D341Med (cell line): ENCODE measurements at places on chromosomes 4 and X.

- no peak for DNase-seq
Observed at GRCh38 chr4:107951551-107951950, 20.2 kb downstream of the CYP2U1 start.

DNA sequence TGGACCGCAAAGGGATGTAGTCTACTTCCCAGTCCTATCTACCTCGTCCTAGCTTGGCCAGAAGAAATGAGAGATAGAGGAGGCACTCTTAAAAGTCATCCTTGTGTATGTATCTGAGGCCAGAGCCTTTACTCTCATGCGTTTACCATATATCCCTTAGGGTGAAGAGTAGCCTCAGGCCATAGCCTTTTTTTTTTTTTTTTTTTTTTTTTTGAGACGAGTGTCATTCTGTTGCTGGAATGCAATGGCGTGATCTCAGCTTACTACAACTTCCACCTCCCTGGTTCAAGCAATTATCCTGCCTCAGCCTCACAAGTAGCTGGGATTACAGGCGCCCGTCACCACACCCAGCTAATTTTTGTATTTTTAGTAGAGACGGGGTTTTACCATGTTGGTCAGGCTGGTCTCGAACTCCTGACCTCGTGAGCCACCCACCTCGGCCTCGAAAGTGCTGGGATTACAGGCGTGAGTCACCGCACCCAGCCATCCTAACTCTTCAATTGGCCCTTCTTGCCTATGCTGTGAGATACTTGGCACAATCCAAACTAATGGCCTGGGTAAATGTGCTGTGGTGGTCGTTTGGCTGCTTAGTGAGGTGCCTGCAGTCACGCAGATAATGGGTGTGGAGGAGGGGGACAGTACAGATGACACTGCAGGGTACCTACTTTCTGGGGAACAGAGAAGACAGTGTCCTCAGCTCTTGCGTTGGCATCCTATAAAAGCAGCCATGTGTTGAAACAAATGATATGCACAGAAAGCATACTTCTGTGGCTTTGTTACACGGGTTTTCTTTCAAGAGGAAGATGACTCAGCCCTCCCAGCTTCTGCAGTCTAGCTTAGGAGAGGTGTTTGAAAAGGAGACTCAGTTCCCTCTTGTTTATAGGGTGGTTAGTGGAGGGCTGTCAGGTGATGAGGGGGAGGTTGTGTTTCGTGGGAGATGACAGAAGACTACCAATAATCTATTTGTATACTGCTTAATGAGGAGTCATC lies 10.4 kb upstream of the DGAT2L6 start:
- no peak for DNase-seq

- DNase-seq, result no peak
Observed at GRCh38 chr4:169439244-169439643, 168.5 kb upstream of the SH3RF1 start.

- DNase-seq, result no peak
Observed at GRCh38 chr4:184028561-184029374, 123.7 kb downstream of the STOX2 start.

- no peak for DNase-seq
Observed at GRCh38 chr4:147578593-147578992, 38.6 kb upstream of the TMEM184C start.

GRCh38 chr4:100206850-100207249 lies 16.6 kb upstream of the DDIT4L start:
- DNase-seq, result no peak

GRCh38 chrX:21745756-21746155 lies 12.2 kb downstream of the SMPX start:
- DNase-seq, result peak; percentile 36

DNA sequence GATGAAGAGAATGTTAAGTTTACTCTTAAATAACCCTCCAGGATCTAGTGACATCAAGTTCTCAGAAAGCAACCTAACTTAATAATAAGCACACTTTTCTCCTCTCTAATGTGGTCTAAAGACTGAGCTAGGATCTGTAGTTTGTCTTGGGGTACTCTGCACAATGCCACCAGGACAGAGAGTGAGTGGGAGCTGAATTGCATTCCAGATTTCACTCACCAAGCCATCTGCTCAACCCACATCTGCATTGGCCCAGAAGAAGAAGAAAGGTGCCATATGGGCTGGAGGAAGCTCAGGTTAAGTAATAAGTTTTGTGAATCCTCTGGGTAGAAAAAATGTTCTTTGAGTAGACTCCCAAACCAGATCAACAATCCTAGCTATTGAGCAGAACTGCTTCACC lies 384.6 kb downstream of the PPP3CA start:
- DNase-seq, result no peak

DNA sequence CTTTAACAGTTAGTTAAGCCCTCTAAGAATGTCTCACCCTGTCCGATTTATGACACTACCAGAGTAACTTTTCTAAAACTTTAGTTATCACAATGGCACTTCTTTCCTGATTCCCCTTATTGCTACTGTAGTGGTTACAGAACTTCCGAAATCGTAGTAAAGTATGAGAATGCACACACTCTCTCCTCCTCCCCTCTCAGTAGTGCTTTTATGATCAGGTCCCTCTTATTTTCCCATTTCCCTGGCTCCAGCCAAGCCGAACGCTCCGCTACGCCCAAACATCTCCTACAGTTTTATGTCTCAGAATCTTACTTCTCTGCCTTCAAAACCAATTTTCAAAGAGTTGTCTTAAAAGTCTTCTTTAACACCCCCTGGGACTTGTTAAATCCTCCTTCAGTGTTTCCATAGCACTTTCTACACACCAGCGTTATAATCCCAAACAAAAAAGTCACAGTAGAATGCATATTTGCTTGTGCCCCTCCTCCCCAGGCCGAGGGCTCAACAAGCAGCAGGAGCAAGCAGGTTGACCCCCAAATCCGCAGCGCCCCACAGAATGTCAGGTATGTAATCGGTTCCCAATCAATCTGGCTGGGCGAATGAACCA lies 671 bp downstream of the HPF1 start:
- DNase-seq, result no peak

DNA sequence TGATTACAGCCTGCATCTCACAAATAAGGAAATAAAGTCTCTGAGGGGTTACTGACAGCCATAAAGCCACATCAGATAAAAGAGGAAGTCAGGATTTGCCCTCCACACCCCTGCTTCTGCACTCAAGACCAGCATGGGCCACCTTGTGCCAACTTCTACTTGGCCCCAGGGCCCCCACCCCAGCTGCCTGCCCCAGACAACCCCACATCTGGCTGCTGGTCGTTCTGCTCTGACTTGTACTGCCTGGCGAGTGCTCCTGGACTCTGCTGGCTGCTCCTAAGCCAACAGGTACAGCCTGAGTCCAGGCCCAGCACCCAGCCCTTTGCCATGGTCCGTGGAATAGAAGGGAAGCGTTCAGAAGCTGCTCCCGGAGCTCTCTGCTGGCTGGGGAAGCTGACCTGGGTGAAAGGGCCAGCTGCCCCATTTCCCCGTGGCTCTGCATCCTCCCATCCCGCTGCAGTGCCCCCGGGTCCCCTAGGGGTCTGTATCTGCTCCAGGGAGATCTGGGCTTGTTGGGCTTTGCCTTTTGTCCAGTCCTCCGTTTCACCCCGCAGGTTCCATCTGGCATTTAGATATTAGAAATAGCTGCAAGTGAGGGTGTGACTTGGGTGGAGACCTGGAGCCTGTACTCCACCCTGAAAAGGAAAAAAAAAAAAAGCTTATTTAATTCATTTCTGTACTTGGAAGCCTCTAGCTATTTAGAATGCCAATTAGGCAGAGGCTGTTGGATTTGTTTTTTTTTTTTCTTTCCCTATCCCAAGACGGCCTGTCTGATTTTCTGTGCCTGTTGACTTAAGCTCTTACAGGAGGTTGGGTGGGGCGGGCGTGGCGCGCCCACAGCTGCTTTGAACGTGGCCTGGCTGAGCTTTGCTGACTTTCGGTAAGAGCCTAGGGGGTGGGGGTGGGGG lies 194.7 kb downstream of the PTTG2 start:
- DNase-seq, result no peak

DNA sequence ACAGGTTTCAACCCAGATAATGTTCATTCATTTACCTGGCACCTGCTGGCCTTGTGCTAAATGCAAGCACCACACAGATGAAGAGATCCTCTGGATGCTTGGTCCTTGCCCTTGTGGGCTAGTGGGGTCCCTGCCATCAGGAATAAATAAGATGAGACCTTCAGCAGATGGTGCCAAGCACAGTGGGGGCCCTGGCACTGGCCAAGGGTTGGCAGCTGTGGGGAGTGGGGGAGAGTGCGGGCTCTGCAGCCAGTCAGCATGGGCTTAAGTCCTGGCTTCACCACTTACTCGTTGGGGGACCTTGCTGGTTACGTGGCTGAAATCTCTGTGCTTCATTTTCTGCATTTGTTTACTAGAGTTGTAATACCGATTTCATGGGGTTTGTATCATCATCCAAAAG lies 6.9 kb downstream of the LAP3 start:
- no peak for DNase-seq

DNA sequence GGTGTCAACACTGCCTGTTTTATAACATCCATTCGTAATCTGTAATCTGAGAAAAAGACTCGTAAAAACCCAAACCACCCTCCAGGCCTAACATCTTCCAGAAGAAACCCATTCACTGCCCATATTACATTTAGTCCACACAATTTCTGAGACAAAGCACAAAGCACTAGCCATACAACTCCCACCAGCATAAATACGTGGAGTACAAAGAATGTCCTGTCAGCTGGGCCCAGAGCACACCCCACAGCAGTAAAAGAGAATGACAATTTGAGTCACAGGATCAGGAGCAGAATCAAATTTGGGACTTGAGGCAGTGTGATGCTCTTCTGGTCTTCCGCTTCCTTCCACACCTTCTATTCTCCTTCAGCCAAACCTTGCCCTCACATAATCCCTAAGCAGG lies 6.8 kb downstream of the MECP2 start:
- no peak for DNase-seq

- no peak for DNase-seq
Observed at GRCh38 chr4:3746701-3747580, 19.2 kb upstream of the ADRA2C start.

- DNase-seq, result no peak
Observed at GRCh38 chr4:74267998-74268606, 40.2 kb upstream of the EPGN start.

- no peak for DNase-seq
Observed at GRCh38 chrX:21993265-21993664, 38.9 kb upstream of the PHEX start.

GRCh38 chr4:166174717-166175490 lies 301.9 kb downstream of the TLL1 start:
- DNase-seq, result no peak
